K562 (cell line): ENCODE measurements at places on chromosomes 13 and 19.

- DNase-seq: no peak
These were observed 75.5 kb upstream of the ADGRE5 start for GRCh38 chr19:14305706-14306105.

GRCh38 chr19:18219911-18220631 is 6.2 kb downstream of the PDE4C start:
- DNase-seq: no peak

DNA sequence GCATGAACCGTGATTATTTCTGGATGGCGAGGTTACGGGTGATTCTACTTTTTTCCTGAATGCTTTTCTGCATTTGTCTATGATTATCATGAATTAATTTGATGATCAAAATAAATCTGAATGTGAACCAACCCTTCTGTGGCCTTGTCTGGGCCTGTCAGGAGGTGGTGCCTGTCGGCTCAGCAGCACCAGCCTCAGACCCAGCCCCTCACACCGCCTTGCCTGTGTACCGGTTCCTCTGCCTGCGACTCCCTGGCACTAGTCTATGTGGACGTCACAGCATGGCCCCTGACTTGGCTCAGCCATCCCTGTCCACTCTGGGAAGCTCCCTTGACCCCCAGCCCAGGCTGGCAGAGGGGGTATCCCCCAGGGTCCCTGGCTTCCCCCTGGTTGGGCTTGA is 15.5 kb upstream of the RABAC1 start:
- DNase-seq: no peak

DNA sequence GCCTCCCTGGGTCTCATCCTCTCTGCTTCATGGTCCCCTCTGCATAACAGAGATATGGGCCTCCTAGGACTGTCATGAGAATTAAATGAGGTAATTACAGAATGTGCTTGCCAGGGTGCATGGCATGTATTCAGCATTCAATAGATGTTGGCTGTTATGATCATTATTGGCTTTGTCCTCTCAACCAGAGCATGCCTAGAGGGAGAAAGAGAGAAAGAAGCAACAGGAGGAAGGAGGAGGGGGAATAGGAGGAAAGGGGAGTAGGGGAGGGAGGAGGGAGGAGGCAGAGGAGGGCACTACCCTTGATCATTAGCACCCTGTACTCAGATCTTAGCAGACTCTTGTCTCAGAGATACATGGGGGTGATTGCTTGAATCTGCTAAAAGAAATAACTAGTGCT is 41.0 kb upstream of the SIAH3 start:
- no peak for DNase-seq

DNA sequence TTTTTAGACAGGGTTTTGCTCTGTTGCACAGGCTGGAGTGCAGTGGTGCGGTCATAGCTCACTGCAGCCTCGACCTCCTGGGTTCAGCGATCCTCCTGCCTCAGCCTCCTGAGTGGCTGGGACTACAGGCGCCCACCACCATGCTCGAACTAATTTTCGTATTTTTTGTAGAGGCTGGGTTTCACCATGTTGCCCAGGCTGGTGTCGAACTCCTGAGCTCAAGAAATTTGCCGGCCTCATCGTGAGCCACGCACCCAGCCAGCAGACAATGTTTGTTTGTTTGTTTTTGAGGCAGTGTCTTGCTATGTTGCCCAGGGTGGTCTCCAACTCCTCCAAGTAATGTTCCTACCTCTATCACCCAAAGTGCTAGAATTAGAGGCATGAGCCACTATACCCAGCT is 879 bp upstream of the COX7A1 start:
- DNase-seq: no peak

DNA sequence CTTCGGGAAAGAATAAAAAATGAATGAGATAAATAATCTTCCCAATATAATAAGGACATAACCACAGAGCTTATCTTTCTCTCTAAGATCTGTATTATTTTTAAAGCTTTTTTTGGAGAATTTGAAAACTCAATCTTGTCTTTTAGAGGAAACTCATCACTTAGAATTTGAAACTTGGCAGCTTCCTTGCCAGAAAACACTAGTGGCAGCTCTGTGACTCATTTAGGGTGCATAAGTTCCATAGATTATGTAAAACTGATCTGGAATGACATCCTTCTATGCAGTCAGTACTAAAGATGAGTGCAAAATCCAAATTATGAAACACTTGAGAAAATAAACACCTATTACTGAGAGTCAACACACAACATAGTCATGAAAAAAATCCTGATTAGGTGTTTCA is 848.0 kb downstream of the DACH1 start:
- no peak for DNase-seq

GRCh38 chr19:33905473-33905936 is 108.8 kb downstream of the KCTD15 start:
- no peak for DNase-seq

DNA sequence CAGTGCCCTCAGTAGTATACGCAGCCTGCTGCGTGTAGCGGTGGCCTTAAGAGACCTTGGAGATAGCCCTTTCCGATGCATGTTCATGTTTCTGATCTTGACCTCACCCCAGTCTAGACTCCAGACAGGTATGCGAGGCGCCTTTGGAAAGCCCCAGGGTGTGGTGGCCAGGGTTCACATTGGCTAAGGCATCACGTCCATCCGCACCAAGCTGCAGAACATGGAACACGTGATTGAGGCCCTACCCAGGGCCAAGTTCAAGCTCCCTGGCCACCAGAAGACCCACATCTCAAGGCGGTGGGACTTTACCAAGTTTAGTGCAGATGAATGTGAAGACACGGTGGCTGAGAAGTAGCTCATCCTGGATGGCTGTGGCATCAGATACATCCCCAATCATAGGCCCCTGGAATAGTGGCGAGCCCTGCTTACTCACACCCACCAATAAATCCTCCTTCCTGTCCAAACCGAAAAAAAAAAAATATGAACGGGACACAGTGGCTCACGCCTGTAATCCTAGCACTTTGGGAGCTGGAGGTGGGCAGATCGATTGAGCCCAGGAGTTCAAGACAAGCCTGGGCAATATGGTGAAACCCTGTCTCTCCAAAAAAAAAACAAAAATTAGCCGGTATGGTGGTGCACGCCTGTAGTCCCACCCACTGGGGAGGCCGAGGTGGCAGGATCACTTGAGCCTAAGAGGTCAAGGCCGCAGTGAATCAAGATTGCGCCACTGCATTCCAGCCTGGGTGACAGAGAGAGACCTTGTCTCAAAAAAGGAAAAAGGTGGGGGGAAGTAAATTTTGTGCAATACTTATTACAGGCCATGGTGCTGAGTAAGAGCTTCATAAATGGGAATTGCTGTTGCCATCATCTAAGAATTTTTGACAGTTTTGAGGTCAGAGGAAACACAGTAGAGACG is 12.4 kb upstream of the CBLC start:
- DNase-seq: no peak

DNA sequence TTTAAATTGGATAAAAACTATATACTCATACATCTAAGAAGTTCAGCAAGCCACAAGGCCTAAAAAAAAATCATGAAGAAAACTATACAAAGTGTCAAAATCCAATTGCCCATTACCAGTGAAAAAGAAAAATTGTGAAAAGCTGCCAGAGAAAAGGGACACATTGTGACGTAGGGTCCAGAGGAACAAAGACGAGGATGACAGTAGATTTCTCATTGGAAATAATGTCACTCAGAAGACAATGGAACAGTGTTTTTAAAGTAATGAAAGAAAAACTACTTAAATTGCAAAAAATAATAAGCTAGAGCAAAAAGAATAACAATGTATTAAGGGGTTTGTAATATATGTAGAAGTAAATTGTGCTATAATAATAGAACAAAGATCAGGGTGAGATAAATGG is 195.2 kb downstream of the EFNB2 start:
- DNase-seq: no peak

GRCh38 chr19:7888826-7889217 is 512 bp downstream of the LRRC8E start:
- no peak for DNase-seq

GRCh38 chr13:110097013-110097412 is 209.9 kb downstream of the COL4A1 start:
- DNase-seq: no peak

GRCh38 chr19:8342316-8342683 is 762 bp downstream of the KANK3 start:
- no peak for DNase-seq

GRCh38 chr19:44701228-44701627 is 2.3 kb downstream of the CEACAM16 start:
- DNase-seq: no peak

DNA sequence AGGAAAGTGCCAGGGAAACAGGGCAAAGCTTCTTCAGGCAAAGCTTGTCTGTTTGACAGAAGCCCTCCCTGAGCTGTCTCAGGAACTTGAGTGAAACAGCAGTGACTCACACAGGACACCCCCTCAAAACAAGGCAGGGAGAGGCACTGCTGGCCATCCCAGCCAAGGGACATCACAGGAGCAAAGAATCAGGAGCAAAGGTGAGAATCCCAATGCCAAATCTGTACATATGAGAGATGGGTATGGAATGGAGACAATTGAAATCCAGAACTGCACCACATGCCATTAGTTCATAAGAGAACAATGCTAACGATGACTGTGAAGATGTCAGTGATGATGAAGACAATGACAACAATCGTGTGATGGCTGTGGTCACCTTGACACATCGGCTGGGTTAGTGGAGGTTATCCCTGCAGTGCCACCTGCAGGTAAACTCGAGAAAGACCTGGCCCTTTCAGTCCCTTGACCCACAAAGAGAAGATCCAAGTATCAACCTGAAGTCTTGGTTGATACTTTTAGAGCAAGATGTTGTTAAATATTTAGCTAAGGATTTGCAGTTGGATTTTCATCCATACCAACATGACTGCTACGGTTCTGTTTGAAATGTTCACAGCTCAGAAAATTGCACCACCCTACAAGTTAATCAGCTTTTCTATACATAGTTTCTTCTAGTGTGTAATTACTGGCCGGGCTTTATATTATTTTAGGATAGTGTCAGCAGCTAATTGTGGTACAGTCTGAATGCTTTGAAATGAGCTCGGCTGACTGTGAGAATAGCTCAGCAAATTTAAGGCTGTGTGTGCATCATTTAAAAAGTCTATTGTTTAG is 42.0 kb upstream of the IPO5 start:
- DNase-seq: peak; percentile 13

GRCh38 chr19:57351867-57352266 is 796 bp downstream of the ZNF304 start:
- DNase-seq: peak; percentile 32

DNA sequence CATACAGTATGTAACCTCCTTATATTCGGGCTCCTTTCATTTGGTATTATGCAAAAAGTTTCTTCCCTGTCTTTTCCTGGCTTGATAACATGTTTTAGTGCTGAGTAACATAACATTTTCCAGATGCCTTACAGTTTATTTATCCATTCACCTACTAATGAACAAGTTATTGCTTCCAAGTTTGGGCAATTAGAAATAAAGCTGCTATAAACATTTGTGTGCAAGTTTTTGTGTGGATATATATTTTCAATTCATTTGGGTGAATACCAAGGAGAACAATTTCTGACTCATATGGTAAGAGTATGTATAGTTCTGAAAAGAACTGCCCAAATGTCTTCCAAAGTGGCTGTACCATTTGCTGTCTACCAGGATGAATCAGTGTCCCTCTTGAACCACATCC is 360.9 kb downstream of the PCDH17 start:
- DNase-seq: no peak

- peak; percentile 49 for DNase-seq
These were observed 7.8 kb downstream of the NCLN start for GRCh38 chr19:3193256-3194105.

DNA sequence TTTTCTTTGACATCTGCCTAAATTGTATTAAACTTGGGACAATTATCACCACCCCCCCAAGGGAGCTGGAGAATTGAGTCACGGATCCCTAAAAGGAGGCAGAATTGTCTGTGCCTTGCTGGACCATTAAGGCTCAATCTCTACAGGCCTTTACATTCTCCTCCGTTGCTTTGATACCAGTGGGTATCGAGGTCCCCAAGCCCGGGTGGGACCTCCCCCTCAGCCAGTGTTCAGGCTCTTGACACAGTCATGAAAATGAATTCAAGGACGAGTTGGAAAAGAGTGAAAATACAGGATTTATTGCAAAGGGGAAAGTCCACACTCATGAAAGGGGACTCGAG is 5.6 kb downstream of the PPP1R15A start:
- no peak for DNase-seq

- no peak for DNase-seq
These were observed 234.9 kb downstream of the KCTD12 start for GRCh38 chr13:76651286-76651685.

DNA sequence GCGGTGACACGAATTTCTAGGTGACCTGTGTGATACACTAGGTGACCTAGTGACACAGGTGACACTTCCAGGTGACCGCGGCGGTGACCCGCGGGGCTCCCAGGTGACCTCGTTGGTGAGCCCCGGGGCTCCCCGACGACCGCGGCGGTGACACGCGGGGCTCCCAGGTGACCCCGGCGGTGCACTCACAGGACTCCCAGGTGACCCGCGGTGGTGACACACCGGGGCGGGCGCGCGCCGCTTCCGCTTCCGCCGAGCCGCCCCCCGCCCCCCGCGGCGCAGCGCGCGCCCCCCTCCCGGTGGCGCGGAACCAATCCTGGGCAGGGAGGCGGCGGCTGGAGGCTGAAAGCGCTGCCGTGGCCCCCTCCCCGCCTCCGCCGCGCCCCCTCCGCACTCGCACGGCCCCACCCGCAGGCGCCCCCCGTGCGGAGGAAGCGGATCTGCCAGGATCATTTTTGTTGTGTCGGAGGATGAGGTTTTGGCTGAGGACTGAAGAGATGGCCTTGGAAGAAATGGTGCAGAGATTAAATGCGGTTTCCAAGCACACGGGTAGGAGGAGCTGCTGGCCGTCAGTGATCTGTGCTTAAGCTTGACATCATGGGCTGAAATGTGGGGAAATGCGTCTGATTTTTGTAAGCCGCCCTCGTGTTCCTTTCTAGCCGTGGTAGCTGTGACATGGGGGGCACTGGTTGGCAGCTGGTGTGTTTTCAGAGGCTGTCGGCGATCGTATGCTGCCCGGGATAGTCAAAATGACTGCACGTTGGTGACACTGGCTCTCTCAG is at the start of gene MCF2L:
Gene MCF2L (plus strand): TSS at position 305 of the 782 bp plus-strand sequence. CDS start 166 bp downstream, at position 471.
- no peak for DNase-seq

- DNase-seq: no peak
These were observed 47.3 kb downstream of the NFIX start for GRCh38 chr19:13042443-13043130.

GRCh38 chr13:107422421-107422820 is 792.9 kb downstream of the LIG4 start:
- DNase-seq: no peak

- DNase-seq: no peak
These were observed 23.1 kb upstream of the KL start for GRCh38 chr13:32993145-32993544.

DNA sequence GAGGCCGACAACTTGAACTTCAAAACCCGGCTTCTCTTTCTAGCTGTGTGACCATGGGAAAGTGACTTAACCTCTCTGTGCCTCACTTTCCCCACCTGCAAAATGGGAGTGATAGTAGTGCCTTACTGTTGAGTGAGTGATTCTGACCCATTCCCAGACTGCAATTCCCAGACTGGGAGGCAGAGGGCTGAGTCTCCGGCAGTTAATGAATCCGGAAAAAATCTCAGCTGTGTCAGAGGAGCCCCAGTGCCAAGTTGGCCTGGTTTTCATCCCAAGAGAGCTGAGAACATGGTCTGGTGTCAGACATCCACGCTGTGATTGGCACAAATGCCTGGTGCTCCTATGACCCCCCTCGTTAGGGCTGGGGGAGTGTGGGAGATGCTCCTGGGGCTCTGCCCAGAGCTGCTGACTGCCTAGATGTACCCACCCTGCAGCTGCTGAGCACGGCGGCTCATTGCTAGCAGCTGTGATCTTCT is 50.0 kb downstream of the PIN1 start:
- no peak for DNase-seq

- DNase-seq: no peak
These were observed 8.8 kb downstream of the ALOX5AP start for GRCh38 chr13:30744056-30744680.

GRCh38 chr13:89066868-89067466 is 1395.8 kb downstream of the SLITRK5 start:
- DNase-seq: no peak

- peak; percentile 4 for DNase-seq
These were observed 9.9 kb upstream of the MEX3D start for GRCh38 chr19:1577929-1578618.
